ENCODE measurements at places on chromosomes 1 and 21.

- no peak for DNase-seq
Measured at GRCh38 chr1:41364442-41365319, 3.4 kb downstream of the FOXO6 start.

- no peak for DNase-seq
Measured at GRCh38 chr21:39430954-39431353, 14.6 kb downstream of the LCA5L start.

DNA sequence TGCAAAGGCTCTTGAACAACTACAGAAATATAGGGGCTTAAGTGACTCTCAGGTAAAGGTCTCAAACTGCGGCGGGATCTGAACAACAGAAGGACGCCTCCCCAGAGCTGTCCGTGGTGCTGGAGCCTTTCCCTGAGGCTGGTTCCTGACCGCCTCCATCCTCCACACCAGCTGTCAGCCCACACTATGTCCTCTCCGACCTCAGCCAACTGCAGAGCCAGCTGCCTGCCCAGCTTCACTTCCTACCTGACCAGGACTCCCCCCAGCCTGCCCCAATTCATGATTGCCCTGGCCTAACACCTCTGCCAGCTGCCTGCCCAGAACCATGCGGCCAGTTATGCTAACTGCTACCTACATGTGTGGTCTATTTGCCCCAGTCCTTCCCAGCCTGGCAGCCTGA, 63.6 kb upstream of the ZC3H12A start:
- no peak for DNase-seq

- DNase-seq, result no peak
Measured at GRCh38 chr1:150003801-150004200, 6.7 kb downstream of the OTUD7B start.
